ENCODE measurements at places on chromosomes 4 and X. TPM values are rescaled to one million over a fixed set of nuclear protein-coding genes. Genes with fewer than 3 reads are reported as not detected.

Gene EFNB1
- total RNA-seq = 19.9 TPM

Gene SMIM9
- not detected for total RNA-seq

Gene RPS6KA6
- total RNA-seq = 8.7 TPM

Gene PPA2
- total RNA-seq = 54.0 TPM

Gene IGFBP7
- total RNA-seq = 1,366 TPM

GRCh38 chrX:153934762-153935325, at the start of gene NAA10:
NAA10 (minus strand) TSS chrX:153935037; CDS start chrX:153934904, 133 bp downstream.
- H3K4me1 ChIP-seq = no peaks in the 10 kb centered on the region
- no peaks in the 10 kb centered on the region for H3K36me3 ChIP-seq
- DNase-seq = peak; percentile 49

GRCh38 chr4:119832776-119833175, 204.2 kb upstream of the PDE5A start:
- H3K4me3 ChIP-seq = no peak overlapping the region
- H3K4me1 ChIP-seq = no peaks in the 10 kb centered on the region
- DNase-seq = no peak
- no peak overlapping the region for H3K27ac ChIP-seq
- no peaks in the 10 kb centered on the region for H3K36me3 ChIP-seq

GRCh38 chrX:153853180-153853901, 23.0 kb upstream of the PDZD4 start:
- H3K36me3 ChIP-seq = no peaks in the 10 kb centered on the region
- peaks cover 2% of the 10 kb centered on the region for H3K27me3 ChIP-seq
- H3K4me3 ChIP-seq = no peak overlapping the region

Data from prostate gland (tissue), 2 donors.